Activated naive CD8-positive, alpha-beta T cell treated with anti-CD3 and anti-CD28 coated beads for 36 hours (primary cell): ENCODE measurements at places on chromosomes 3 and 15. TPM values are rescaled to one million over a fixed set of nuclear protein-coding genes. Genes with fewer than 3 reads are reported as not detected.

Gene NMNAT3
- 3.6 TPM for total RNA-seq

DNA sequence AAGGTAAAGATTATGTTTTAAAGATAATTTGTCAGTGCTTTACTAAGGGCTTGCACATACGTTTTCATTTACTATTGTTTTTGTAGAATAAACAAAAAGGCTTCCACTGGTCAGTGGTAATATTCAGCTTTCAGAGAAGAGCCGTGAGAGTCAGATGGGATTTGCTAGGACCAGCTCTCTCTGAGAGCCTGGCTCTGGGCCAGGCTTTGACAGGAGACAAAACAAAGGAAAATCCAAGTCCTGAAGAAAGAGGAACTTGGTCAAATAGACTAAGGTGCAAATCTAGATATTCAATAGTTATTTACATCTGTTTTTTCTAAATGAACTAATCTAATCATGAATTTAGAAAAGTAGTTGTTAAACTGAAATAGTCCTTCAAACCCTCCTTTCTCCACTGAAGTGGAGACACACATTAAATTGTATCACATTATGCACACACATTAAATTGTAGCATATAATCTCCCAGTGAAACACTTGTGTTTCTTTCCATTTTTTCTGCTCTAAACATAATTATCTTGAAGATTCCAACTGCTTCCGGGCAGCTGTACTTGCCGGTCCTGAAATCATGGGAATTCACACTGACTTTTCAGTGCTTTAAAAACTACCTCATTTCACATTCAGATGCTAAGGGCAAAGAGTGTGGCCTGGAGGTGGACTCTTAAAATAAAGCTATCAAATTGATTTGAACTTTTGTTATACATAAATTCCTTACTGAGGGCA lies 55.1 kb upstream of the FILIP1L start:
- DNase-seq, result no peak

DNA sequence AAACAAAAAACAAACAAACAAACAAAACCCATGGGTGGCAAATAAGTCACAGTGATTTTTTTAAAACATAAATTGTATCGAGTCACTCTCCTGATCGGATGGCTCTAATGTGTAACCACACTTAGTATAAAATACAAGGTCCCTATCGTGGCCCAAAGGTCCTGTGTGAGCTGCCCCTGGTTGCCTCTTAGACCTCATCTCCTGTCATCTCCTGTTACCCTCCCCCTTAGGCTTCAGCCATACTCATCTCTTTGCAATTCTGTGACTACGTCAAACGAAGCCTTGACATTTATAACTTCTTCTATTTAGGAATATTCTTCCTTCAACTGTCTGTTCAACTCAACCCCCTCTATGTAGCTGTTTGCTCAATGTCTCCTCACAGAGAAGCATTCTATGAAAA lies 43.9 kb upstream of the TTBK2 start:
- DNase-seq, result no peak

- no peak for DNase-seq
Observed at GRCh38 chr3:115111632-115112031, 35.5 kb downstream of the ZBTB20 start.

DNA sequence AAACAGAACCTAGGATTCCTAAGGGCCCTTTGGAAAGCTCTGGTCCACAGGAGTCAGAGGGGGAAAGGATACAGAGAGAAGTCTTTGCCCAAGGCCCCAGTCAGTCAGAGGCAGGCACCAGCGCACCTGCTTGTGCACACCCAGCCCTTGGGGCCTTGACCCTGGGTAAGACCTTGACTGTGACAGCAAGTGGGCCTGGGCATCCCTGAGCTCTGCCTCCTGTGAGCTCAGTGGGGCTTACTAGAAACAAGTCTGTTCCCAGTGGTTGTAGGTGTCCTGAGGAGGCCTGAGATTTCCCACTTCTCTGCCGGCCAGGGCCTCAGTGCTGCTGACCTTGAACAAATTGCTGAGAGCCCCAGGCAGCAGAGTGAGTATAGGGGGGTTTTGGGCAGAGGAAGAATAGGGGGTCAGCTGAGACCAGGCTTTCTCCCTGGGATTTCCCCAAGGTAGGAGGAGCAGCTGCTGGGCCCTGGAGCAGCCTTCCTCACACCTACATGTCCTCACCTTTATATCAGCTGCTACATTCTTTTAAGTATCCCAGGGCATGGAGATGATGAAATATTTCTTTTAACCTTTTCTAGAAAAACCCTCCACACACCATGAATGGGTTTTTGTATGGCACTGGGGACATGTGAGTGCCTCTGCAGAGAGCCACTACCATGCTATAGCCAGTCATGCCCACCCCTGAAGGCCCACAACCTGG lies 9.7 kb upstream of the DAG1 start:
- DNase-seq, result no peak

GRCh38 chr3:123201223-123201556 lies 553 bp upstream of the SEC22A start:
- no peak for DNase-seq

GRCh38 chr3:171834461-171834801 lies 8.7 kb upstream of the TMEM212 start:
- DNase-seq, result no peak

Gene ARL14
- total RNA-seq, result not detected

Gene DNAJB11
- total RNA-seq, result 51.7 TPM

DNA sequence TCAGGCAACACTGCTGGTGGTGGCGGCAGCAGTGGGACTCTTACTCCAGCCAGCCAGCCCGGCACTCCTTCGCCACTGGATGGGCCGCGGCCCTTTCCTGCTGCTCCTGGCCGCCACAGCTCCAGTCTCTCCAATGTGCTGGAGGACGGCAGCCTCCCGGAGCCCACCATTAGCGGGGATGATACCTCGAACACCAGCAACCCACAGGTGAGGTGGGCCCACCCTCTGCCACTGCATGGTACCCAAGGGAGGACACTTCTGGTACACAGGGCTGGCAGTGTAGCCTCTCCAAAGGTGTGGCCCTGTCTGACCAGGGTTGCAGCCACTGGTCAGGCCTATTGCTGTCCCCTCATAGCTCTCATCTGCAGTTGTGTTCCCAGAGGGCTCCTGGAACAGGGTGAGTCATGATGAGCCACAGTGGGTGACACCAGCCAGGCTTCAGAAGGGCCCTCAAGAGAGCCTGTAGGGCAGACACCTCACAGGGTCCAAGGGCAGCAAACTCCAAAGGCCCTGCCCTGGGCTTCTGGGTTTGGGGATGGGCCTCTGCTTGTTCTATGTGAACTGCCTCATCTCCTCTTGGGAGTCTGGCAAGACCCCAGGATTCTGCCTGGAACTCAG lies 20.8 kb downstream of the NBEAL2 start:
- DNase-seq, result no peak

Gene GREM1
- not detected for total RNA-seq

Gene NRG4
- total RNA-seq, result not detected

DNA sequence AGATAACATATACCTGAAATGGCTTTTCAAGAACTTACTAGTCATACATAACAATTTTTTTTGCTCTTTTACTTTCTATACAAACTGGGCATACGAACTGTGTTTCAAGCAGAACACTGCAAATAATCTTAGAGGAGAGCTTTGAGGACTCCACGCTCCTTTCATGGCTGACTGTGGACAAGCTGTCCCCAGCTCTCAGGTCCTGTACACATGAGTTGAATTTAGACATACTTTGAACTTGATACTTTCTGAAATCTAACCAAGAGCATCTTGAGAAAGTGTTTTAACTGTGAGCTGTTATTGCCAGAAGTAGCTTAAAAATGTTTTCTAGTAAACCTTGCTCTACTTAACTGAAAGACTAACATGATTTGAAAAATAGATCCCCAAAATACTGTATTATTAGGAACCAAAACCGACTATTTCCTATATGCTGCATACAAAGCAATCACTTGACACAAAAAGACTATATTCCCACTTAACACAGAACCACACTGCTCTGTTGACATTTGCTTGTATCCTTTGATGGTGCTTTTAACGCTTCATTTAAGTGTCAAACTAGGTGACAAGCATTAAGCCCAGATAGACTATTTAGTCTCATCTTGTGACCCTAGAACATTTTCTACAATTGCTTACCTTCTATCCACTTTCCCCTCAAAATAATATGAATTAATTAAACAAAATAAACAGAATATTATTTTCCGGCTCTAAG lies 755.8 kb downstream of the ROBO1 start:
- DNase-seq, result no peak

DNA sequence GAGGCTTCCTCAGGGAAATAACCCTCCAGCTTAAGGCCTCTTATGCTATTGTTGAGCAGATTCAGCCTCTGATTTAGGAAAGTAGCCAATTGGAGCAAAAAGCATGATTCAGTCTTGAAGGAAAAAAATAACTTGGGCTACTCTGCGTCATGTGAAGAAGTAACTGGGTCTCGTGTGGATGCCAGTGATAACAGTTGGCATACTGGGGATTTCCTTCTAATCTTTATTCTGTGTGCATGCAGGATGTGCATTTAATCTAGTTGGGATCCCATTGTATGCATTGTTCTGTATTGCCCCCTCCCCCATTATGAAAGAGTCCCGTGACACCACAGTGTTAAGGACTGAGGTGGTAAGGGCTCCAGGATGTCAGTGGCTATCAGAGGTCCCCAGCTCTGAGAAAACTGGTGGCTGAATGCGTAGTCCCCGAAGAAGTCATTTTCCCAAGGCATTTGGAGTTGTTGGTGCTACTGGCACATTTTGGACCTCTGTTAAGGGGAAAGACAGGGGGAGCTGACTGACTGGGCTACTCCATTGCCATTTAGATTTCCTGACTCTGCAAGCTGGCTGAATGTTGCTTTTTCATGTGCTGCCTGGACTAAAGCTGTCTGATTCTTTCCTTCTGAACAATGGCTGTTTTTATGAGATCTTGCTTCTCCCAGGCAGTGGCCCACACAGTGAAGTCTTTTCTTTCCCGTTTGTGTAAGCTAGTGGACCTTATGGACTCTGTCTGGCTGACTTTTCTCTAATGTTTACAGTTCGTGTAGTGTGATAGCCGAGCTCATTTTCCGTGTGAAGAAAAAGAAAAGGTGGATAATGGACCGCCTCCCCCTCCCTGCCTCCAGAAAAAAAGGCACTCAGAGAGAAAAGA lies 38.4 kb upstream of the TRAK1 start:
- DNase-seq, result no peak

- no peak for DNase-seq
Observed at GRCh38 chr15:70569714-70570231, 193.6 kb downstream of the UACA start.

Gene SRP14
- 169 TPM for total RNA-seq

Gene GOLGA8M
- total RNA-seq, result 1.8 TPM

DNA sequence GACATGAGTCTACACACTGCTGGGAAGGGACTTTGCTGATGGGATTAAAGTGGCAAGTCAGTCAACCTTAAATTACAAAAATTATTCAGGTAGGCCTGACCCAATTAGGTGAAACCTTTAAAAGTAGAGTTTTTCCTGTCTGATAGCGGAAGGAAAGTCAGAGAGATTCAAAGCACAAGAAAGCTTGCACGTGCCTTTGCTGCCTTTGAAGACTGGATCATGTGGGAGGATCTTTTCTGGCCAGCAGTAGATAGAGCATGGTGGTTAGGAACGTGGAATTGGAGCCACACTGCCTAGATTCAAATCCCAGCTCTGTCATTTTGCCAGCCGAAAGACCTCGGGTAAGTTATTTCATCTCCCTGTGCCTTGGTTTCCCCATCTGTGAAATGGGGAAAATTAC lies 265.8 kb upstream of the PROK2 start:
- no peak for DNase-seq

Gene KLHL40
- not detected for total RNA-seq

Gene CP
- total RNA-seq, result not detected

DNA sequence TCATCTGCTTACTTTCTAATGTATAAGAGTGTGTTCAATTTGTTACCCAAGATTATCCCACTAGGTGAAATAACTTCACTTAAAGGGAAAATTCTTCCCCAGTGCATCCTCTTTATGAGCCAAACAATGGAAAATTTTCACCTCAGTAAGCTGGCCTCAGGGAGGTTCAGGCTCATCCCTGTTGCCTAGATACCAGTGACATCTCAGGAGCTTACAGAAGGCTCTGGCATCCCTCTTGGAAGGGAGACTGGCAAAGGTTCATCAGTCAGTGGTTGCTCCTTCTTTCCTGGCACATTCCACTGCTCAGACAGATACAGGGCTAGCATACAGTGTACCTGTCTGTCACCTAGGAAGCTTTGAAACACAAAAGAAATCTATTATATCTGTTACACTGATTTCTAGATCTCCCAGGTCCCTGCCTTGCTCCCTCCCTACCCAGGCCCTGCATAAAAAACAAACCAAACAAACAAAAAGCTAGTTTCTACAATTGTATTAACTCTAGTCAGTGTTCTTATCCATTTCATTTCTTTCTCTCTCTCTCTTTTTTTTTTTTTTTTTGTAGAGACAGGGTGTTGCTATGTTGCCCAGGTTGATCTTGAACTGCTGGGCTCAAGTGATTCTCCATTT lies 1.7 kb downstream of the IP6K2 start:
- DNase-seq, result no peak

GRCh38 chr3:87268646-87269211 lies 7.7 kb downstream of the POU1F1 start:
- no peak for DNase-seq

DNA sequence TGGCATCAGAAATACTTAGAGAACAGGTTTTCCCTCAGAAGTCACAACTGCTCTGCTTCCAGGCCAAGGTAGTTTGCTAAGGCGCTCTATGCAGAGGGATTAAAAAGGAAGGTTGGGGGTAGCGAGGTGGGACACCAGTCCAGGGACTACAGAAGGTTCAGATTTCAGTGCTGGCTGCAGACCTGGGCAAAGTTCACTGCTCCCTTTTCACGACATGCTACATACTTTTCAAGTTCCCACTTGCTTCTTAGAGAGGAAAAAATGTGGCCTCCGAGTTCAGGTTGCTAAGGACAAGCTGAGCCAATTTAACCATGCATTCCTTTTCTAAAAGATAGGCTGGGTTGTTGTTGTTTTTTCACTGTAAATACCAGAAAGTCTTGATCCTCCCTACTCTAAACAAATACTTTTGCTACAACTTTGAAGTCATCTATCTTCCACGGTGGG lies 158.6 kb upstream of the NR2F2 start:
- no peak for DNase-seq

Gene CFAP161
- not detected for total RNA-seq

Gene CD96
- total RNA-seq, result 74.8 TPM

DNA sequence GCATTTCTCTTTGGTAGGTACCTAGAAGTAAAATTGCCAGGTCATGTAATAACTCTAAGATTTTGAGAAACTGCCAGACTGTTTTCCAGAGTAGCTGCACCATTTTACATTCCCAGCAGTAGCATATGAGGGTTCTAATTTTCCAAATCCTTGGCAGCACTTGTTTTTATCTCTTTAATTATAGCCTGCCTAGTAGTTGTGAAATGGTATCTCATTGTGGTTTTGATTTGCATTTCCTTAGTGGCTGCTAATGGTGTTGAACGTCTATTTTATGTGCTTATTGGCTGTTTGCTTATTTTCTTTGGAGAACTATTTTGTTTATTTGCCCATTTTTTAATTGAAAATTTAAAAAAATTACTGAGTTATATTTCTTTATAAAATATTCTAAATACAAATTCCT lies 117.9 kb downstream of the TCF12 start:
- DNase-seq, result no peak

Gene ISL2
- total RNA-seq, result not detected

DNA sequence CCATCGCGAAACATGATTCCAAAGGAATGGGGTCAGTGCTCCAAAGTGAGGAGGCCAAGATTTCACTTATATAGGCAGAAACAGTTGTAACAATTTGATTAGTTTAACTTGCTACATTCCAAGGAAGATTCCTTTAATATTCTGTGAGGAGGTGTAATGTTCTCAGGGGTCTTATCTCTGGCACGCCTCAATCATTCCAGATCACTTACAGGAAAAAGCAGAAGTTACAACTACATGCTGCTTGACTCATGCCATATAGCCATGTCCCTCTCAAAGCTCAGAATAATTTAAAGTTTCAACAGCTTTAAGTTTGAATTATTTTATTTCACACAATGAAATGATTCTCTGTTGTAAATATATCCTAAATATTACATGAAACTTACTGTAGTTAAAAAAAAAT lies 3.5 kb upstream of the FYTTD1 start:
- DNase-seq, result no peak

Gene KPNA1
- 49.0 TPM for total RNA-seq
